Cardiac muscle cell (in vitro differentiated cells and primary cell): ENCODE measurements at places on chromosomes 7 and 10.

GRCh38 chr10:8014649-8015048 is 39.8 kb upstream of the GATA3 start:
- DNase-seq: no peak

DNA sequence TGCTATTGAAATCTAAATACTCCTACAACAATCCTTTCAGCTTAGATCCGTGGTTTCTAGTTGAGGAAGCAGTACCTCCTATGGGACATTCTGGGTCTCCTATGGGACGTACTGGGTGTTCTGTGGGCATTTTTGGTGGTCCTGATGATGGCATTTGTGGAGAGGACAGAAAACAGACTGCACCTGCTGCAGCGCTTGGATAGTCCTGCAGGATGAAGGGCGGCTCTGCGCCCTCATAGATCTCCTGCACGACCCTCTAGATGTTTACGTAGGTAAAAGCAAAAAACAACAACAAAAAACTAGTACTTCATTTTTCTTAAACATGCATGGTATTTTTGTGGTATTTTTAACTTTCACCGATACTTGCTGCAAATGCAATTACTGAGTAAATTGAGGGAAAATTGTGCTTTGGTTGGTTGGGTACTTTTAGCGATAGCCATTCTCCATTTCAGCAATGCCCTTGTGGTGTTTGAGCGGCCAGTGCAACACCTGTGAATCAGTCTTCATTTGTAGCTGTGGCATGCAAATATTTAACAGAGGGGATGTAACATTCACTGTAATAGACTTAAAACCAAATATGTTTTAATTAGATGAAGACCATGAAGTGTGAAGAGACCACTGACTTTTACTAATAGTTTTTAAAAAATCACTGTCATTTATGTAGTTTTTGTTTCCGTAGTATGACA is 461.2 kb downstream of the SDK1 start:
- no peak for DNase-seq

GRCh38 chr10:90859321-90859751 is 1.5 kb upstream of the HTR7 start:
- no peak for DNase-seq

DNA sequence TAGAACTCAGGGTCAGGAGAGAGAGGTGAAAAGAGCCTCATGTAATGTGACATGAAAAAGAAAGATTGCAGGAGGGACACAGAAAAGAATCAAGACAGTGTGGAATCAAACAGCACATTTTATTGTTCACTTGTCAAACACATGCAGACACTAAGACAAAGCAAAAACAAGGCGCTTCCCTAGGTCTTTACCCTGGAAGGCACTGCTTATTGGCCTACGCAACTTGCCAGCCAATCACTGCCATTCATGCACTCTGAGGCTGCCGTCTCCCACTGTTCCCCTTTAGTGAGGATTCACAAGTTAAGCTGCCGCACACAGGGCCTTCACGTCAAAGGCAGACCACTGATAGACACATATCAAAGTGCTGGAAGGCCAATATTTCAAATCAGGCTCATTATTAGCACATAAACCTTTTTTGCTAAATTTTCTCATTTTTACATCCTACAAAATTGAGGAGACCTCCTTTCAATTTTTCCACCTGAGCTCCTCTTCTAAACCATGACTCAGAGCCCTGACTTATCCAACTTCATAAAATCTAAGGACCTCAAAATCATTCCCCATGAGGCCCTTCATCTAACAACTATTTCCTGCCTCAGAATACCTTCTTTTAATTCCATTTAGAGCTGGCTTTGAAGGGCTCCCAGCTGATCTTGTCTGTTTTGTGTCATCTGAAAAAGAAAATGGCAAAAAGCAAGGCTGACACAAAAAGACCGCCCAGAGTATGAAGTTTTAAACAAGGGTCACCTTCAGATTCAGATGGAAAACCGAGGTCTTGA is 149.4 kb downstream of the CHCHD3 start:
- no peak for DNase-seq

- DNase-seq: no peak
Observed at GRCh38 chr10:131817866-131818509, 82.8 kb upstream of the PPP2R2D start.

GRCh38 chr7:27581119-27581518 is 81.6 kb downstream of the HIBADH start:
- no peak for DNase-seq

- DNase-seq: no peak
Observed at GRCh38 chr7:103446049-103446520, at the start of gene SLC26A5. Gene SLC26A5 (minus strand): TSS chr7:103446207. CDS start chr7:103421514, 24,693 bp downstream.

DNA sequence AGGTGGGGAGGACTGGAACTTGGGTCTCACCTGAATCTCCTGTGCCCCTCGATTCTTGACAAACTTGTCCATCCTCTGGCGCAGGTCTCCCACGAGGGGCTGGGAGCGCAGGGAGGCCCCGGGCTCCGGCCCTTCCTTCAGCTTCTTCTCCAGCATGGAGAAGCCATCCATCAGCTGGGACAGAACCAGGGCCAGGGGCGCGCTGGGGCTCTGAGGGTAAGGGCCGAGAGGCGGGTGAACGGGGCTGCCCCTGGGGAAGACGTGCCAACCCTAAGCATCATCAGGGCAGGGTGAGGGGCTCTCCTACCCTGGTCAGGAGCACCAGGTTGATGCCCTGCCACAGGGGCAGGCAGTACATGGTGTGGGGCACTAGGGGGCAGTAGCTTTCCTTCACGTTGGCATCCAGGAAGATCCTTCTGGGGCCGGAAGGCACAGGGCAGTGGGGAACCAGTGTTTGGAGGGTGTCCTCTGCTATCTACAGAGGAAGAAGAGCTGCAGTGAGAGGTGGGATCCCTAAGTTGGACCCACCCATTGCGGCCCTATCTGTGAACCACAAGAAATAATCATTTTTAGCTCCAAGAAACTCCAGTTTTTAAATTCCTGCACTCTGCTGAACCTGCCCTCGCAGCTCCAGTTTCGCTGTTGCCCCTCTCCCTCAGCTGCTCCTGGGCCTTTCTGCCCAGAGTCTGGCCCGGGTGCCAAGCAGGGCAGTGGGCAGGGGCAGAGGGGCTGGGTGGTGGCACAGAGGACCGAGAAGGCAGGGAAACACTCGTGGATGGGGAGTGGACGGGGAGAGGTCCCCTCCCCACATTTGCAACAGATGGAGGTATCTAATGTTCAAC is 10.8 kb upstream of the PYROXD2 start:
- peak; percentile 69 for DNase-seq

DNA sequence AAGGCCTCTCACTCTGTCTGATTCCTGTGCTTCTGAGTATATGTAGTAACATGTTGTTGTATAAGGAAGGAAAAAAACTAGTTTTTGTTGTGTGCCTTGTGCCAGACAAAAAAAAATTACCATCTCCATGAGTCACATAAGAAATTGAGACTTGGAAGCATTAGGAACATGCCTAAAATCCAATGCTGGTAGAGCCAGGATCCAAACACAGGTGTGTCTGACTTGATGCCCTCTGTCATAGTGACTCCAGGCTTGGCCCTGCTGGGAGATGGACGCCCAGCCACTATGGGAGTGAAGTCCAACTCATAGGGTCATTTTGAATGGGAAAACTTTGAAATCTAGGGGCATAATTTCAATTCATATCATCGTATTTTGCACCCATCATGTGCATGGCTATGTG is 38.0 kb downstream of the PYROXD2 start:
- DNase-seq: no peak

DNA sequence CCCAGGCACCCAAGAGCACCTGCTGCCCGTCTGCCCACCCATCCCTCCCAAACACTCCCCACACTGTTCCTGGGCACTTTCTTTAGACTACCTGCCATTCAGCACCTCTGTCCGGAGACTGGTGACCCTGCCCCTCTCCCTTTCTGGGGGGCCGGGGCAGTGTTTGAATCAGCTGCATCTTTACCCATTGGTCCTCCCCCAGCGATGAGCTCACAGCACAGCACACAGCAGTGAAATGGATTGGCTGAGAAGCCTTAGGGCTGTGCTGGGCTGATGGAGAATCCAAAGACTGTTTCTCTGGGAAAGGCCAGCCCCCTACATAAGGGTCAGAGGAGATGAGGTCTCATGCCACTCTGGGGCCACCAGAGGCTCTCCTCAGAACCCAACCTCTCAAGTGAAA is 40.2 kb downstream of the VWA2 start:
- DNase-seq: no peak

GRCh38 chr10:72729528-72729927 is 37.6 kb downstream of the MCU start:
- no peak for DNase-seq

GRCh38 chr7:148437043-148437442 is 153.5 kb upstream of the C7orf33 start:
- no peak for DNase-seq

GRCh38 chr7:44189286-44189992 is at the start of gene GCK:
Gene GCK (minus strand): TSS chr7:44189439. CDS start chr7:44188953, 486 bp downstream.
- no peak for DNase-seq

GRCh38 chr10:83459124-83459523 is 680.2 kb upstream of the GHITM start:
- no peak for DNase-seq

GRCh38 chr7:102810916-102811315 is 62.1 kb downstream of the FAM185A start:
- no peak for DNase-seq

- no peak for DNase-seq
Observed at GRCh38 chr10:122047560-122047959, 58.6 kb downstream of the TACC2 start.

GRCh38 chr7:132321387-132321786 is 254.9 kb downstream of the PLXNA4 start:
- peak; percentile 29 for DNase-seq

GRCh38 chr7:25754333-25754732 is 397.7 kb upstream of the NFE2L3 start:
- no peak for DNase-seq

GRCh38 chr10:3236644-3237404 is 64.2 kb upstream of the PITRM1 start:
- DNase-seq: no peak

GRCh38 chr10:126016156-126016805 is 119.9 kb downstream of the FANK1 start:
- no peak for DNase-seq

DNA sequence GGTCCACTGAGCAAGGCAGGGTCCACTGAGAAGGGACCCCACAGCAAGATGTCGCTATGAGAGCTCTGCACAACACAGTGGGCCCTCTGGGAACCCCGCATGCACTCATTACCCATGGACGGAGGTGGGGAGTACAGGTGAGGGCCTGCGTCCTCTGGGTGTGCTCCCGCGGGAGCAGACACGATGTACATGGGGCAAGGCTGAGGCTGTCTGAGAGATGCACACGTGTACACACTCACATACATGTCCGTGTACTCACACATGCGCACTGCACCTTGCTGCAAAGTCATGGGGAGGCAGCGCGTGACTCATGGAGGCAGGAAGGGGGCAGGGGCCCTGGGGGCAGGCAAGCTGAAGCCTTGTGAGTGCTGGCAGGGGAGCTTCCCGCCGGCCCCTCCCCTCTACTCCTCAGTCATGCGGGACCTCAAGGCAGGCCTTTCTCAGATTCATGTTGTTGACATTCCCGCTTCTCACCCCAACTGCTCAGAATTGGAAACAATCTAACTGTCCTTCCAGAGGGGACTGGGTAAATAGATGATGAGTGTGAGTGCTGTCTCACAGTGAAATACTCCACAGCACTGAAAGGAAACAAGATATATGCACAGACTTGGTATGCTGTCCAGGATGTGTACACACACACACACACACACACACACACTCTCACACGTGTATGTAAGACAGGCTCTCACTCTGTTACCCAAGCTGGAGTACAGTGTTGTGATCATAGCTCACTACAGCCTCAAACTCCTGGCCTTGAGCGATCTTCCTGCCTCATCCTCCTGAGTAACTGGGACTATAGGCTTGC is 40.0 kb downstream of the GOLGA7B start:
- DNase-seq: no peak

- DNase-seq: no peak
Observed at GRCh38 chr10:126770809-126771208, 100.3 kb upstream of the C10orf90 start.
